ENCODE measurements at places on chromosomes 1 and 21.
A peak's percentile ranks its signal among the peaks of the same experiment; 100 is the strongest.

GRCh38 chr1:204094856-204095634 is 22.1 kb downstream of the SOX13 start:
- DNase-seq, result no peak

GRCh38 chr1:8702850-8703810 is 114.3 kb downstream of the RERE start:
- peak; percentile 35 for DNase-seq

DNA sequence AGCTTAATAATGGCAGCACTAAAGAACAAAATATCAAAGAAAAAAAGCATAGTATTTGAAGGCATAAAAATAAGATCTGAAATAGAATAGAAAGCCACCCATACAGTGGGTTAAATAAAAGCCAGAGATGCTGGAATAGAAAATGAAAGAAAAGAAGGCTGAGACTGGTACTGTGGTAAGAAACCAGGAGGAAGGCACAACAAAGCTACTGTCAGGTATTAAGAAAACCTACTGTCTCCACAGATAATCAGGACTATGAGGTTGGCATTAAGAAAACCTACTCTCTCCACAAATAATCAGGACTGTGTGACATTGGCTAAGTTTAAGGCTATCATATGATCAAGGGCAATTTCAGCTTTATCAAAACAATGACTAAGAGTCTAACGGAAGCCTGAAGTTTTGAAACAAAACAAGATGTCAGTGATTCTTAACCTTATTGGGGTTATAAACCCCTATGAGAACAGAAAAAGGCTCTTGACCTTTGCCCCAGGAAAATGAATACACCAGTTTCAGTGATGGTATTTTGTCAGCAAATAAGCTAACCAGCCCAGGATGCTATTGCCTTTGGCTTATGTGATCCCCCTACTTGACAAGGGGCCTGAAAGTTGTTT is 24.4 kb downstream of the MCOLN2 start:
- DNase-seq, result no peak

GRCh38 chr1:33784876-33785275 is 79.0 kb upstream of the HMGB4 start:
- no peak for DNase-seq

- DNase-seq, result peak; percentile 76
Measured at GRCh38 chr1:6259491-6260362, 1.2 kb downstream of the GPR153 start.

DNA sequence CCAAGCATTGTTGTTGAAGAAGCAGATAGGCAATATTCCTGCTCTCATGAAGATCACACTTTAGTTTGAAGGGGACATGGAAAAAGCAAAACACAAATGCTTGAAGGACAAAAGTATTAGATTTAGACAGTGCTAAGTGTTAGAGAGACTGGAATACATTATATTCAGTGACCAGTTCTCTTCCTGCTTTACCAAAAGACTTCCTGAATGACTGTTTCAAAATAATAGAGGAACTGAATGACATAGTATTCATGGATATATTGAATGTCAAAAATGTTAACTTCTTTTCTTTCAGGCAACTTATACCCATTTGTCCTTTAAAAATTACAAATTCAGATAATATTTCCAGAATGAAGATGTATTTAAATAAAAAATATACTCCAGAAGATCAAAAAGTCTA is 178.0 kb upstream of the IVNS1ABP start:
- DNase-seq, result no peak

- no peak for DNase-seq
Measured at GRCh38 chr1:151009206-151009587, 948 bp downstream of the PRUNE1 start.

Data from activated CD4-positive, alpha-beta T cell treated with anti-CD3 and anti-CD28 coated beads for 4 hours (primary cell).